Type B pancreatic cell (in vitro differentiated cells): ENCODE measurements at places on chromosomes 5 and 9. TPM values are rescaled to one million over a fixed set of nuclear protein-coding genes. Genes with fewer than 3 reads are reported as not detected.

PNPLA7 gene
- 2.5 and 3.1 TPM in 2 replicates for total RNA-seq

LCP2 gene
- total RNA-seq: not detected in 2 replicates

CBY3 gene
- total RNA-seq: not detected in 2 replicates

NIM1K gene
- 0.43 and 0.67 TPM in 2 replicates for total RNA-seq

ADGRV1 gene
- 13.6 and 29.5 TPM in 2 replicates for total RNA-seq

SH2D3C gene
- total RNA-seq: 1.6 and 7.1 TPM in 2 replicates
